ENCODE measurements at places on chromosomes 2 and 18.

DNA sequence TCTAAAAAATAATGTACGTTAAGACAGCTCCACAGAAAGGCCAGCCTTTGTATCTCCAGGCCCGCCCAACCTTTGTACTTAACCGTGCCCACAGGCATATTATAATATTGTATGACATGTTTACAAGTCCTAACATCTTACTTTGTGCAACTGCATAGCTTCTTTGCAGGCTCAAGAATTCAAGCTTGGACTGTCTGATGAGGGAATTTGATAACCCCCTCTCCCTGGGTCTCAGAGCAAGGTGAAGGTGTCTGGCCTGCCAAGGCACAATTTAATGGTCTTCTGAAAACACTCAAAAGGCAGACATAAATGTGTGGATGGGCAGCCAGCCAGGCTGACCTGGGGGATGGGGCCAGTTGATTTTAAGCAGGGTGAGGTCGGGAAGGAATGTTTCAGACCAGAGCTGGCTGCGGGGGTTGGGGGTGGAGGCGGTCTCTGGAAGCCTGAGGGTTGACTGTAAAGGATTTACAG lies 732.7 kb upstream of the FANCL start:
- no peak for DNase-seq

DNA sequence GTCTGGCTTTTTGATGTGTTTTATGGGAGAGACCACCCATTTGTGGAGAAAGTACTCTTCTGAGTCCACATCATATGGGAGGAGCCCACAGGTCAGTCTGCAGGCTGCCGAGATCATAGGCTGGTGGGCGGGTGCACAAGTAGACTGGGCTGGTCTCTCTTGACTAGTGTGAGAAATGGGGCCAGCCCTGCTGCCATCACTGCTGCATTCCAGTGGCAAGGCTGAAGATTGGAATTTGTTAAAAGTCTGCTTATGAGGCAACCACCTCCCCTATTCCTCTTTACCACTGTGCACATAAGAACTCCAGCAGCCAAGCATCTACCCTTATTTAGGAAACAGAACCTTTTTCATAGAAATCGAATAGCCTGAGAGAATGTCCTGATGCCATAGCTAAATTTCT lies 200.7 kb downstream of the DIS3L2 start:
- DNase-seq, result no peak

DNA sequence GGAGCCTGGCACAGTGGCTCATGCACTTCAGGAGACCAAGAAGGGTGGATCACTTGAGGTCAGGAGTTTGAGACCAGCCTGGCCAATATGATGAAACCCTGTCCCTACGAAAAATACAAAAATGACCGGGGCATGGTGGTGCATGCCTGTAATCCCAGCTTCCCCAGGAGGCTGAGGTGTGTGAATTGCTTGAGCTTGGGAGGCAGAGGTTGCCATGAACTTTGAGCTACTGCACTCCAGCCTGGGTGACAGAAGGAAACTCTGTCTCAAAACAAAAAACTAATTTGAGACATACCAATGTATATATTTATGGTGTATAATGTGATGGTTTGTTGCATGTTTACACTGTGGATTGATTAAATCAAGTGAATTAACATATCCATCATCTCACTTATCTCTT lies 21.8 kb upstream of the ZNF512 start:
- no peak for DNase-seq

- DNase-seq, result no peak
Observed at GRCh38 chr18:10416065-10416464, 38.4 kb upstream of the APCDD1 start.

GRCh38 chr2:64537991-64538390 lies 13.9 kb downstream of the AFTPH start:
- no peak for DNase-seq

GRCh38 chr2:67684991-67685390 lies 287.9 kb downstream of the ETAA1 start:
- no peak for DNase-seq

DNA sequence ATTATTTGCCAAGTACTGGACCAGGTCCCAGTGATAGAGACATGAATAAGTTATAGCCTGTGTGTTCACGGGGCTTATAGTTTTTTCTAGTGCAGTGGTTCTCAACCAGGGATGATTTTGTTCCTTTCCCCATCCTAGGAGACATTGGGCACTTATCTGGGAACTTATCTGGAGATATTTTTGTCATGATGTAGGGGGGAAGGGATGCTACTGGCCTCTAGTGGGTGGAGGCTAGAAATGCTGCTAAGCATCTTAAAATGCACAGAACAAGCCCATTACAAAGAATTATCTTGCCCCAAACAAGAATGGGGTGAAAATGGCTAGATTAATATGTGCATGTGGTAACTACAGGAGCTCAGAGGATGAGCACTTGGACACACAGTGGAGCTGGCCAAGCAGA lies 75.2 kb downstream of the KLHL29 start:
- no peak for DNase-seq

DNA sequence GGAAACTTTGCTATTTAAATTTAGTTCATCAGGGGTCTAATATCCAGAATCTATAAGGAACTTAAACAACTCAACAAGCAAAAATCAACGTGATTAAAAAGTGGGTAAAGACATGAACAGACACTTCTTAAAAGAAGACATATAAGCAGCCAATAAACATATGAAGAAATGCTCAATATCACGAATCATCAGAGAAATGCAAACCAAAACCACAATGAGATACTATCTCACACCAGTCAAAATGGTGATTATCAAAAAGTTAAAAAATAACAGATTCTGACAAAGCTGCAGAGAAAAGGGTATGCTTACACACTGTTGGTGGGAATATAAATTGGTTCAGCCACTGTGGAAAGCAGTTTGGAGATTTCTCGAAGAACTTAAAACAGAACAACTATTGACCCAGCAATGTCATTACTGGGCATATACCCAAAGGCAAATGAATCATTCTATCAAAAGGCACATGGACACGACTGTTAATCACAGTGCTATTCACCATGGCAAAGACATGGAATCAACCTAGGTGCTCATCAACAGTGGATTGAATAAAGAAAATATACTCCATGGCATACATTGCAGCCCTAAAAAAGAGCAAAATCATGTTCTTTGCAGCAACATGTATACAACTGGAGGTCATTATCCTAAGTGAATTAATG lies 189.9 kb downstream of the SLC4A10 start:
- DNase-seq, result no peak

GRCh38 chr2:234823196-234823876 lies 128.5 kb upstream of the SH3BP4 start:
- no peak for DNase-seq

DNA sequence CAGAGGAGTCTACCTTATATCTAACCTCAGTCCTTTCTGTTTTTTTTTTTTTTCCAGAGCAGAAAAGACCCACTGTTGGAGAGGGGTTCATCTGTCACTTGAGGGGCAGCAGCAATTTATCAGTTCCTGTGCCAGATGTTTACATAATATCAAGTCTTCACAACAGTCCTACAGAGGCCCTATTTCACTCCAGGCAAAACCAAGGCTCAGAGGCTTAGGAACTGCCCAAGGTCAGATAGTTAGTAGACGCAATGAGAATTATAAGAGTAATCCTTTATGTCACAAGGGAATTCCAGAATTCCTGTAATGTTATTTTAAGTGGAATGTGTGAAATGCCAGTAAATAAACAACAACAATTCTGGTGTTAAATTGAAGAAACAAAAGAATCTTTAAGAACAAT lies 696.1 kb downstream of the NRXN1 start:
- no peak for DNase-seq

DNA sequence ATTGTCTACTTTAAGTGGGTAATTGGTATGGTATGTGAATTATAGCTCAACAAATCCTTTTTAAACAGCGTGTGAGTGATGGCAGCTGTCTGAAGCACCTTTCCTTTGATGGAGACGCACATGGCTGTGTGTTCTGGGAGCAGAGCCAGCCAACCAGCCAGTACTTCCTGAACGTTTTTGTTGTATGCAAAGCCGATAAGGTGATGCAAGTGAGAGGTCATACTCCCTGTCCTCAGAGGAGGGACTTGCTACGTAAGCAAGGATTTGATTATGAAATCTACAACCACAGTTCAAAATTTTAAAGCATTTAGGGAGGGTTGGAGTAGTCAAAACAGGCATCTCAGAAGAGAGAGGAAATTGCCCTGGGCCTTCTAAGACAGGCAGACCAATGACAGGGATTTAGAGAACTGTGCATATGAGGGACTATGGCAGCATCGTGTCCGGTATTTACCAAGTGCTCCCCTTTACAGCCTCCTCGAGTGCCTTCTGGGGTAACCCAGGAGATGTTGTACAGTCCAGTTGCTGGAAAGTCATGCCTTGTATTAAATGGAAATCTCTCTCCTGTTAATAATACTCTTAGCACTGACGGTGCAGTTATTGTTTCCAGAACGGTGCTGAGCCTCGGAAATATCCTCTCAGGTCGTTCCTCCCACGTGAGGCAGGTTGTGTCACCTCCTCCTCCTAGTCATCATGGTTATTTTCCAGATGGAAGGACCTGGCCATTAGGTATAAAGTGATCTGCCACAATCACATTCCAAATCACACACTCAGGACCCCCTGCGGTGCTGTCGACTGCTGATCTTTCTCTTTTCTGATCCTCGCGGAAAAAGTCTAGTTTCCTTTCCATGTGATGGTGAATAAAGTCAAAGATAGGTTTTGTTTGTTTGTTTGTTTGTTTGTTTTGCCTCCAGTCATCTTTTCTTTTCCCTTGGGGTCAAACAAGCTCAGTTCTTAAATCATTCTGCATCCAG lies 28.4 kb downstream of the ARHGEF4 start:
- DNase-seq, result peak; percentile 46

DNA sequence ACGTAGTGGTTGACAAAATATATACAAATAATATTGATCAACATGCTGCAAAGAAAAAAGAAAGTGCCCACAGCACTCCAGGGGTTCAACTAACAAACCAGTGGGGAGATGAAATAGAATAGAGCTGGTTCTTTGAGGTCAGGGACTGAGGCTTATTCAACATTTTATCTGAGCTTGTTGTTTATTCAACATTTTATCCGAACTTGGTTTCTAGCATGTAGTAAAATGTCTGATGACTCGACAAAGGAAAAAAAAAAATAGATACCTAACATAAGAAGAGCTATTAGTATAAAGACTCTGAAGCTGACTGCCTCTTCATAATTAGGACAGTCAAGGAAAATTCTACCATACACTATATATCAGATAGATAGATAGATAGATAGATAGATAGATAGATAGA lies 440.9 kb downstream of the NRXN1 start:
- no peak for DNase-seq

- peak; percentile 20 for DNase-seq
Observed at GRCh38 chr2:14428056-14428455, 204.5 kb upstream of the LRATD1 start.

- DNase-seq, result no peak
Observed at GRCh38 chr18:49400398-49401072, 59.9 kb downstream of the DYM start.

DNA sequence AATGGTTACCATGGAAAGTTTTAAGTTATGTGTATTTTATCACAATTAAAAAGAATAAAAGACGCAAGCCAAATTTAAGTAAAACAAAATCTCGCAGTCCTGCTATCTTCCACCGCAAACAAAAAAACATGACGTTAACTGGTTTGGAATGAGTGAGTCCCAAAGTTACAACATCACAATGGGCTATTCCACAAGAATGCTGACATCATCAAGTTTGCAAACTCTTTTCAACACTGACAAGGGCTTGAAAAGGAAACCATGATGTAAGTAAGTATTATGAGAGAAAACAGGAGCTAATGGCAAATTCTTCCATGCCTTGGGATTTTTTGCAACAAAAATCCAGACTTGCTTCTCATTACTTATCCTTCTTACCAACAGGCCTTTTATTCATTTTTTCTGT lies 31.1 kb downstream of the SIGLEC15 start:
- peak; percentile 82 for DNase-seq

GRCh38 chr18:23250893-23251656 lies 115.8 kb downstream of the CABLES1 start:
- no peak for DNase-seq

- peak; percentile 42 for DNase-seq
Observed at GRCh38 chr2:128362889-128363228, 44.2 kb upstream of the HS6ST1 start.

GRCh38 chr2:102065675-102066252 lies 74.0 kb downstream of the IL1R2 start:
- no peak for DNase-seq

DNA sequence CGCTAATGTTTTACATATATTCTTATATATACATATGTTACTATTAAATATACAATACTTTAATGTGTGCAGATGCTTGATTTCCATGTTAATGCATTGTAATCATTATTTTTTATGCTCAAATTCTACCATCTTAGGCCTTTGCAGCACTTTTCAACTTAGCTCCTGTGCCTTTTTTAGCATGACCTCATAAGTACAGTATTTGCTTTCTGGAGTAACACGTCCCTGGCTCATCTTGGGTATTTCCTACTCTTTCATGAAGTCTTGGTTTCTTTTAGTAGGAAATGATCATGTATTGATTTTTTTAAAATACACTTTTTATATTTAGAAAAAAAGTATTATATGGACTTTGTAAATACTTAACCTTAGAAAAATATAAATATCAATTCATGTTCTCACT lies 36.5 kb downstream of the CAB39 start:
- no peak for DNase-seq

- peak; percentile 18 for DNase-seq
Observed at GRCh38 chr2:148721991-148722777, 77.6 kb downstream of the EPC2 start.

GRCh38 chr2:10373931-10374330 lies 71.2 kb downstream of the HPCAL1 start:
- no peak for DNase-seq

DNA sequence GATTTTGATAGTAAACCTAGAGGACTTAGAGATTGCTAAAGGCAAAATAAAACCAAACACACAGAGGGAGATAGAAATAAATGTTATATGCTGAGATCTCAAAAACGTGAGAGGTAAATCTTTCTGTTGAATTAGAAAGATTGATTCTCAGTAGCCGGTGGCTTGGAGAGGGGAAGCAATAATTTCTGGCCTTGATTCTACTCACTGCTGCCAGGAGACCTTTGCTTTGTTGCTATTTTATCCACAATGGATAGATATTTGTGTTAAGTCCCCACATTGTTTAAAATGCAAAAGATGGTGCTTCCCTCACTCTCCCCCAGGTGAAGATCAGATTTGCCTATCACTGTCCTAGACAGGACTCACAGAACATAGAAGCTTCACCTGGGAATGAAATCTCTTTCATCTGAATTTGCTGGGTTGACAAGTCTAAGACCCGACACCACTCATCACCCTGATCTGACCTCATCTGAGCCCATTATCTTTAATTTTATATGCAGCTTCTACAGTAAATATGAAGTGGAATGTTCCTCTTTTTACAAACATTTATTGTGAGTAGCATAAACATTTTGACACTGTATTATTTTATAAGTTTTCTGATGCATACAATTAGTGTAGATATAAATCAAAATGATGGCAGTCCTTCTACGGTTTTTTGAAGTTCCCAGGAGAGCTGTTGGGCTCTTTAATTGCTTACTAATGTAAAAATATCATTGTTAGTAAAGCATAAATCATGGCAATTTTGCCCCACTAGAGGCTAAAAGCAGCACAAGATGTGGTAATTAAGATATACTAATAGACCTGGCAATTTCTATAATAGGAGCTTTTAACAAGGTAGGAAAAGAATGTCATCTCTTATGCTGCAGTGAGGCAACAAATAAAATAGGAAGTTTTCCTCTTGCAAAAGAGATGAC lies 149.7 kb downstream of the DCC start:
- DNase-seq, result no peak
